Fibroblast of the aortic adventitia (primary cell): ENCODE measurements at places on chromosomes 11 and 22.

- DNase-seq, result no peak
Observed at GRCh38 chr22:19620742-19621371, 93.4 kb upstream of the SEPTIN5 start.

GRCh38 chr11:65427691-65428577 lies 5.3 kb downstream of the NEAT1 start:
- peak; percentile 83 for DNase-seq

DNA sequence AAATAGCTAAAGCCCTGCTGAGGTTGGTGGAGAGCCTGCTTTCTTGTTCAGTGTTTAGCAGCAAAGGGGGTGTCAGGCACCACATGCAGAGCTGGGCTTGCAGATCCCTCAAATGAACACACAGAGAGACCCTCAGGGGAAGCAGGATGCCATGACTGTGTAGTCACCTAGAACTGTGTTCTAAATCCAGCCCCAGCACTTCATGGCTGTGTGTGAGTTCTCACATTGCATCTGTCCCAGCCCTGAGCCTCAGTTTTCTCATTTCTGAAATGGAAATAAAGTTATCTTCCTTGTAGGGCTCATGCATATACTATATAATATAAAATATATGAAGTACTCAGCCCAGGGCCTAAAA lies 47.1 kb downstream of the CWC15 start:
- no peak for DNase-seq

DNA sequence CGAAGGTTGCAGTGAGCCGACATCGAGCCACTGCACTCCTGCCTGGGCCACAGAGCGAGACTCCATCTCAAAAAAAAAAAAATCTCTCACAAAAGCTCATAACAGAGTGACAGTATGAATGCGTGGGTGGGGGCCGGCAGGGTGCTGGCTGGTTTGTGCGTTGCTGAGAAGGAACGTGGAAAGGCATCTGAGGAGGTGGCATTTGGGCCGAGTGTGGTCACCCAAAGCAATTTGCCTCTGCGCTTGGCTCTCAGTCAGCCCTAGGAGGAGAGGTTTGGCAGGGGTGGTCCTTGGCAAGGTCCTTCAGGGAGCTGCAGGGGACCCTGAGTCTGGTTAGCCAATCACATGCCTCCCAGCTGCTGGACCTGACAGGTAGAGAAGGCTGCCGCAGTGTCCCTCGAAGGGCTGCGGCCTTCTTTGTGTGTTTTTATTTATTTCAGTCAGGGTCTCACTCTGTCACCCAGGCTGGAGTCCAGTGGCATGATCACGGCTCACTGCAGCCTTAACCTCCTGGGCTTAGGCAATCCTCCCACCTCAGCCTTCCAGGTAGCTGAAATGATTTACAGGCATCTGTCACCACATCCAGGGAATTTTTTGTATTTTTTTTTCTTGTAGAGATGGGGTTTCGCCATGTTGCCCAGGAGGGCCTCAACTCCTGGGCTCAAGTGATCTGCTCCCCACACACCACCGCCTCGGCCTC lies 23.5 kb upstream of the OSBPL5 start:
- DNase-seq, result no peak

DNA sequence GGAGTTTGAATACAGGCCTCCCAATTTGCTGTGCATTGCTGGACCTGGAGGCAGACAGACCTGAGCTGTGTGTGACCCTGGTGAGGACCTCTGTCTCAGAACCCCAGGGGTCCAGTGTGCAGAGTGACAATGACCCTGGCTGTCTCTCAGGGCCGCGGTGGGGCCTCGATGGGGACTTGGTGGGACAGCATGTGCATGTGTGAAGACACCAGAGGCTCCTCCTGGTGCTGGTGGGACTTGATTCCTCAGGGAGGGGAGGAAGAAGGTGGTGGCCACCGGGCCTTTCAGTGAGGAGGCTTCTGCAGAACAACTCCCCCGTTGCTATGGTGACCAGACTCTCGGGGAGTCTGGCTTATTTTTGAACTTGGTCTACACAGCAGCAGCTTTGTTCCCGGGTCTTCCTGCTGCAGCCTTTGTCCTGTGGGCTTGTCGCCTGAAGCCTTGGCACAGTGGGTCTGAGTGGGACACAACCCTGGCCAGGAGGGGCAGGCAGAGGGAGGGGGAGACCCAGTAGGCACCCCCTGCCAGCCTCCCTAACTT lies 35.3 kb downstream of the MCM5 start:
- no peak for DNase-seq
